ENCODE measurements at places on chromosomes 3 and 15. TPM values are rescaled to one million over a fixed set of nuclear protein-coding genes. Genes with fewer than 3 reads are reported as not detected.

DNA sequence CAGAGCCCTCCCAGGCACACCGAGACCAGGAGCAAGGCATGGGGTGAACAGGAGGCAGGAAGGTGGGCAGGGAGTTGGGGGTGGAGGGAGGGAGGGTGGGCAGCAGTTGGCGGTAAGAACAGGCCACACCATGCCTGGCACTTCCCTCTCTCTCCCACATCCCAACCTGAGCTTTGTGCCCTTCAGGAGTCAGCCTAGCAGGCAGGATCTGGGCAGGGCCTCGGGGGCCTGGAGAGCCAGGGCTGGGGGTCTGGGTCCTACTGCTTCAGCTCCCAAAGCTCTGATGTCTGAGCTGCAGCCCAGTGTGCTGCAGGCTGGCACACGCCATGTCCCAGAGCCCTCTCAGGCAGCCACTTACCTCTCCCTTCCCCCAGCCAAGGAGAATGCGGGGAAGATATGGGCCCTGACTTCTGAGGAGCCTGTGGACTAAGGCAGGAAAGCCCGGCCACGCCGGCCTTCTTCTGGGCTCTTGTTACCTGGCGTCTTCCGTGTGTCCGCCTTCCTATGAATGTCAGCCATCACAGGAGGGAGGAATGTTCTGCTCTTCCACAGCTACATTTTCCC, 2.9 kb upstream of the MYL3 start:
- DNase-seq, result no peak

- no peak for DNase-seq
Measured at GRCh38 chr15:64249406-64249805, 86.6 kb upstream of the PPIB start.

GRCh38 chr3:194876403-194877095, 190.9 kb downstream of the FAM43A start:
- DNase-seq, result no peak

DNA sequence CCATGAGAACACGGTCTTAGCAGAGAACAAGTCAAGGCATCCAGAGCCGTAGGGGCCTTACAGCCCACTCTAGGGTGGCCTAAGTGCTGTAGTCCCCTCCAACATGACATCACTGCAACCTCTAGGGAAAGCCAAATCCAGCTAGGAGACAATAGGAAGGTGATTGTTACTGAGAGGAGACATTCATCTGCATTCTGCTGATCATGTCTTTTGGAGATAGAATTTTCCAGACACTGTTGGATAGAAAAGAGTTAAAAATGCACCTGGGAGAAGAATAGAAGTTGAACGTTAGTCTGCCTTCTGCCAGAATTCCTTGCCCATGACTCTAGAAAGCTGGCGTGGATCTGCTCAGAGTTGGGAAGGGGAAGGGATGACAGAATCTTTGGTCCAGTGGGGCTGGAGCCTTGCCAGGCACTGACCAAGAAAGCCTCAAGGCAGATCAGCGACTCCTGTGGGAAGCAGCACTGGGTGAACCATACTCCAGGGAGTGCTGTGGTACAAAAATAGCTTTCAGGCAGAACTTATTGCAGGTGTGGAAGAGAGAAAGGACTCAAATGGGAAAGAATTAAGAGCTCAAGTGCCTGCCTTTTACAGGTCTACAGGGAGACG, 44.8 kb upstream of the RAF1 start:
- peak; percentile 96 for DNase-seq

DNA sequence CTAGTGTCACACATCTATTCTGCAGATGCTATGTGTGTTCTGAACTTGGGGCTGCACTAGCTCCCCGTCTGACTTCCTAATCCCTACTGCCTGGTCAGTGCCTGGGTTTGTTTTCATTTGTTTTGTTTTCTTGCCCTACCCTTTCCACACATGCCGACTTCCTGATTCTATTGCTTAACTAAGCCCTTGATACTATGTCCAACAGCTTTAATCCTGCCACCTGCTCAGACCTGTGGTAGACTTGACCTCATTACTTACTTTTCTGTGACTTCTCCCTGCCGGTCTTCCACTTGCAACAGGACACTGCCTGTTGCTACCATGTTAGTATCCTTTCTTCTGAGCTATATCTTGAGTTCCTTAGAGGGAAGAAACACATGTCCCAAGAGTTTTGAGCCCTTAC, 39.3 kb upstream of the CEMIP start:
- no peak for DNase-seq

DNA sequence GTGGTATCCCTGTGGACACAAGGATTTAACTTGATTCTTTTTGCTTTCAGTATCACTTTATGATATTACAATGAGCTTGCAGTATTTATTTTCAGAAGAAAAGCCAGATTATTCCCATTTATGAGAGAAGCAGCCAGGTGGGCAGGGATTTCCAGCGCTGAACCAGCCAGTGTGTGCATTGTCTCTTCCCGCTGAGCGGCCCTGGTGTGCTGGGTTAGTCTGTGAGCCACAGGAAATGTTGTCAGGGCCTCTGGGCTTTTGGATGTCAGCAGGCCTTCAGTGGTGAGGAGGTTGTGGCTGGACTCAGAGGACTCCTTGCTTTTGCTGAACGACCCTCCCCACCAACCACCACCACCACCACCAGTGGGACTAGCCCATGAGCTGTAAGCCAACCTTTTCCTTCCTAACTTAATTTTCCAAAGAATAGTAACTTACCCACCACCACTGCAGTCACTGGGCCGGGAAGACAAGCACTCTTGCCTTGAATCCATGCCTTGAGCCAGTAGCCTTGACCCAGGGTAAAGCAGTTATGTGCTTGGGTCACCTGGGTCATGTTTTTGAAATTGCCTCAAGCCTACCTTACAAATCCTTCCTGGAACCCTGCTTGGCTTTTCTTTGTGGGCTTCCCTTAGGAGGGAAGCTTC, 33.1 kb downstream of the FLNB start:
- DNase-seq, result peak; percentile 62

GRCh38 chr3:189171707-189172106, at the start of gene TPRG1:
Gene TPRG1 (plus strand): TSS chr3:189171971. CDS start chr3:189207385, 35,414 bp downstream.
- DNase-seq, result no peak

GRCh38 chr15:97077975-97078374, 747.5 kb downstream of the NR2F2 start:
- no peak for DNase-seq

DNA sequence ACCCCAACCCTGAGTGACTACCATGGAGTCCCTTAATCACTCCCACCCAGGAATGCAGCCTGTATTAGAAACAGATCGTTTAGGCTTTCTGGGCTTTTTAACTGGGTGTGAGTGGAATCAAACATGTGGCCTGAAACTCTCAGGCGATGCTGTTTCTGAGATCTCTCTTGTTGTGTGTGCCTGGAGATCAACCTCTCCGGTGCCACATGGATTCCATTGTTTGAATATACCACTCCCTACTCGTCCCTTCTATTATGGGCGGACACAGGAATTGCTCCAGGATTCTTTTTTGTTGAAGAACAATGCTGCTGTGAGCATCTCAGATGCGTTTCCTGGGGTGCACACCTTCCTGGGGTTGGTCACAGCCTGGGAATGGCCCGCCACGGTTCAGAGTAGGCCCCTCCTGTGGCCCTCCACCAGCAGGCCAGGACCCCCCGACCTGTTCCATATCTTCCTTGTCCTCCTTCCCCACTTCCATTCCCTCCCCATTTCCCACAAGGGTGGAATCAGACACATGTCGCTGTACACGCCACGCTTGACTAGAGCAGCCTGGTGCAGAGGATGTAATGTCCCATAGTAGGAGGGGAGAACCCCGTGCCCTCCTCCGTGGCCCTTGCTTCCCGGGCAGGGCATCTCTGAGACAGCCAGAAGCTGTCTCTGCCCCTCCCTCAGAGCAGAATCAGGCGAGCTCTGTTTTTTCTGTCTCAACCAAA, 36.4 kb upstream of the PRR23E start:
- DNase-seq, result no peak

- DNase-seq, result peak; percentile 24
Measured at GRCh38 chr3:71056327-71056726, 527.2 kb downstream of the FOXP1 start.

GRCh38 chr3:81923038-81923437, 161.6 kb upstream of the GBE1 start:
- DNase-seq, result no peak

DNA sequence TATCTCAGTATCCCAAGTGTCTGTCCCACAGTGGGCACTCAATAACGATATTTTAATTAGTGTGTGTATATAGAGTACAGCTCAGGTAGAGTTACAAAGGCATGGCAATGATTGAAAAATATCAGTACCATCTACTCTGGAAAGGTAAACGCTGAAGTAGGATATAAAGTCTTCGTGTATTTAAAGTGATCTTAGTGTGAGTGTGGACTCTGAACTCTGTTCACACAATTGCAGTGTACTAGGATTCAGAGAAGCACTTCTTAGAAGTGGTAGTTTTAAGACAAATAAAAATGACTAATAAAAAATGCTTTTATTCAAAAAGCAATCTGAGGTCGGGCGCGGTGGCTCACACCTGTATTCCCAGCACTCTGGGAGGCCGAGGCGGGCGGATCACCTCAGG, 62.9 kb upstream of the RAP2B start:
- DNase-seq, result no peak

MYZAP gene
- total RNA-seq, result 0.24 TPM

PLAAT1 gene
- total RNA-seq, result not detected

CEMIP gene
- total RNA-seq, result 1.1 TPM

All from RPMI7951 (cell line).